M059J (cell line): ENCODE measurements at places on chromosomes 4 and X. TPM values are rescaled to one million over a fixed set of nuclear protein-coding genes. Genes with fewer than 3 reads are reported as not detected.

GRCh38 chr4:139556724-139557555, 921 bp upstream of the SETD7 start:
- DNase-seq = peak; percentile 45

GRCh38 chr4:173506597-173507211, 23.3 kb downstream of the HAND2 start:
- DNase-seq = no peak

TSPAN7 gene
- total RNA-seq = not detected in 2 replicates

- DNase-seq = peak; percentile 23
Measured at GRCh38 chrX:154549766-154550165, 2.3 kb downstream of the IKBKG start.

ATP8A1 gene
- total RNA-seq = 0.81 and 1.3 TPM in 2 replicates

TEC gene
- 0.12 and 0.81 TPM in 2 replicates for total RNA-seq

TSPAN6 gene
- 52.0 and 66.0 TPM in 2 replicates for total RNA-seq

DNA sequence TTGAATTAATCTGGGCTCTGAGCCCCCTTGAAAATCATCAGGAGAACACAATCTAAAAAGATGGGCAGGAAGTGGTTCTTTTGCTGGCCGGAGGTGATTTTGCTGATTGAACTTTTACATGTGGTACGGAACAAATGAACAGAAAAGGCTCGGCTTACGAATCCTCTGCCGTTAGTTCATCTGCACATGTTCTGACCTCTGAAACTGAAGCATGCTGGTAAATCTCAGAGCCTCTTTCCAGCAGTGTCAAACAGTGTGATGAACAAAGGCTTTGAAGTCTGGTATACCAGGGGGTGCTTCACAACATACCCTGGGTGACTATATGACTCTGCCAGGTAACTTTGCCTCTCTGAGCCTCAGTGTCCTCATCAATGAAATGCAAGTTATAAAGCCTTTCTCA, 194.2 kb upstream of the C1QTNF7 start:
- DNase-seq = no peak

GAGE2A gene
- total RNA-seq = not detected in 2 replicates

PCDH19 gene
- total RNA-seq = 0.12 and 0.81 TPM in 2 replicates

- DNase-seq = no peak
Measured at GRCh38 chrX:109218761-109219160, 263.1 kb downstream of the GUCY2F start.

DNA sequence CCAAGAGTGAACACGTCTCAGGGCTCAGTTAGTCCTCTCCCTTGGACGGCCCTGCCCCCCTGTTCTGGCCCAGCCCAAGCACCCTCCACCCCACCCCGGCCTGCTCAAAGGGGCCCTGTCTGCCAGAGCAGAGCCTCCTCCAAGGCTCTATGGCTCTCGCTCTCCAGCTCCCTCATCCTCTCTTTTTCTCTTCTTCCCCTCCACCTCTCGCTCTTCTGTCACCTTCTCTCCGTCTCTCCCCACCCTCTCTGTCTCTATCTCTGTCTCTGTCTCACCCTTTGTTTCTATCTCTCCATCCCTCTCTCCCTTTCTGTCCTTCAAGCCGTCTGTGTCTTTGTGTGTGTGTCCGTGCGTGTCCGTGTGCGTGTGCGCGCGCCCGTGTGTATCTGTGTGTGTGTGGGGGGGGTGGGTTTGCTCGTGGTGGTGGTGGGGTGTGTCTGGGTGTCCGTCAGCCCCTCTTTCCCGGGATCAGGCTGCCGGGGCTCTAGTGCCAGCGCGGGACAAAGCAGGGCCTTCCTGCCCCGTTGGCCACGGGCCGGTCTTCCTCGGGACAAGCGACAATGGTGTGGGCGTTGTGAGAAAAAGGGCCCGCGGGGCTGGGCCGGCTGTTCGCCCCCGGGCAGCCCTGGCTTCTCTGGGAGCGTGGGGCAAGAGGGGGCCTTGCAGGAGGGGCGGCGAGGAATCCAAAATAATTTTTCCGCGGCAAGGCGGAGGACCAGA, 8.7 kb downstream of the FRG2 start:
- DNase-seq = no peak

NUDT10 gene
- total RNA-seq = not detected in 2 replicates

MBNL3 gene
- 3.0 and 4.7 TPM in 2 replicates for total RNA-seq

- peak; percentile 70 for DNase-seq
Measured at GRCh38 chr4:107725281-107725859, 5.3 kb upstream of the PAPSS1 start.

GRCh38 chrX:151523351-151523750, 40.1 kb upstream of the PASD1 start:
- DNase-seq = no peak

DNA sequence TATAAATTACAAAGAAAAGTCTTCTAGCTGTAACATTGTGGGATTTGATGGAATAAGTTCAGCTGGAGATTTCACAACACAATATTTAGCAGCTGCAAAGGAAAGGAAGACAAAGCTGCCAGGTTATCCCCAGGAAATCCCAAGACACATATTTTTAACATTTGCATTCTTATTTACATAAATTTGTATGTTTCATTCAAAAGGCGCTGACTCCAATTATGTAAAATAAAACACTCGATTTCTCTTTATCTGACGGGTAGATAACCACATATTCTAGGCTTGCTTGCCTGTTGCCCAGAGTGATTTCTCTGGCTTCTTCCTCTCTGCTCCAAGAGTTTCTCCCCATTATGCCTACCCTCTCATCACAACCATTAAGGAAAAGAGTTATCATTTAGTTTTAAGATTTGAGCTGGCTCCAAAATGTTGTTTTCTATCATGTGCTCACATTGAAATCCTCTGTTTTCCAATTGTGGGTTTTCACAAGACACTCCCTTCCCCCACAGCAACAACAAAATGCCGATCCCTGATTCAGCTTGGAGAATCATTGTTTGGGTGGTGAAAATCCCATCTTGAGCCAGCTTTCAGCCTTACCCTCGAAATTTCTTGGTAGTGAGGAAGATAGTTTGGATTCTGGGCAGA, 128.2 kb upstream of the RASGEF1B start:
- DNase-seq = no peak

DNA sequence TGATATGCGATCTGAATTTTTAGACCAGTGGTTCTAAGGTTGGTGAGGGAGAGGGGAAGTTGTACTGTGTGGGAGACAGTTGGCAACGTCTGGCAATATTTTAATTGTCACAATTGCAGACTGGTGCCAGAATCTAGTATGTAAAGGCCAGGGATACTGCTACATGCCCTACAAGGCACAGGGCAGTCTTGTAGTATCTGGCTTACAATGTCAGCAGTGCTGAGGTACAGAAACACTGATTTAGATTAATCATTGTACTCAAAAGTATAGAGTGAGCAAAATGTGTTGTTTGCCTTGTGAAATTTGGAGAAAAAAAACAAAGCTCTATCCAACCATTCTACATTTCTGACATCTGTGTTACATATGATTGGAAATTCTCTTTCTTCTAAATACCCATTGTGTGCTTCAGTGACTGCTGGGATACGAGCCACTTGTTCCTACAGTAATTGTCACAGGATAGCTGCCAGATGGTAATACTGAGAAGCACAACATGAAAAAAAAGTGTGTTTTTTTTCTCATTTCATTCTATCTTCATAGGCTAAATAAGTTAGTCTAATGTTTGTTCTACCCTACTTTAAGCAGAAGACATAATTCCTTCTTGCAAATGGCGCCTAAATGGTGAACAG, 526.7 kb upstream of the AGA start:
- DNase-seq = no peak

- no peak for DNase-seq
Measured at GRCh38 chr4:39994406-39994805, 16.7 kb upstream of the PDS5A start.

- DNase-seq = peak; percentile 28
Measured at GRCh38 chrX:115499112-115499805, 61.7 kb upstream of the PLS3 start.

HPGD gene
- total RNA-seq = 2.6 and 3.7 TPM in 2 replicates

GRCh38 chrX:75155447-75155826, 646 bp downstream of the ABCB7 start:
- DNase-seq = peak; percentile 24

GLRA3 gene
- not detected in 2 replicates for total RNA-seq

- DNase-seq = no peak
Measured at GRCh38 chrX:39679497-39680157, 418.1 kb downstream of the BCOR start.

DNA sequence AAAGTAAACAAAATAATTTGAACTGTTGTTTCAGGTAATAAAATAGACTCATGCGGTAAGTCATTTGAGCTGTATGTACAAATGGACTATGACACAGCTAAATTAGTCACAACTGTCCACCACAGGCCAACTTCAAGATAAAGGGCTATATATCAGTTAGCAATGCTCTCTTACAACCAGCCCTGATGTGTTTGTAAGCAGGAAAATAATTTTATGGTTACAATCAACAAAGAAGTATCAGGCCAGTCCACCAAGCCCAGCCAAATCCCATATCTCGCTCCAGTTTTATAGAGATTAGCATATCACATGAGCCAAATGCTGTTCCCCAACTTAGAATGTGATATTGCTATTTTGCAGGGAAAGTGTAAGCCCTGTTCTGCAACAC, 511 bp upstream of the DUSP21 start:
- DNase-seq = peak; percentile 72

GRCh38 chr4:37540486-37540885, 145.7 kb downstream of the RELL1 start:
- DNase-seq = no peak

GRCh38 chr4:105274504-105274903, 127.8 kb downstream of the TET2 start:
- no peak for DNase-seq

DNA sequence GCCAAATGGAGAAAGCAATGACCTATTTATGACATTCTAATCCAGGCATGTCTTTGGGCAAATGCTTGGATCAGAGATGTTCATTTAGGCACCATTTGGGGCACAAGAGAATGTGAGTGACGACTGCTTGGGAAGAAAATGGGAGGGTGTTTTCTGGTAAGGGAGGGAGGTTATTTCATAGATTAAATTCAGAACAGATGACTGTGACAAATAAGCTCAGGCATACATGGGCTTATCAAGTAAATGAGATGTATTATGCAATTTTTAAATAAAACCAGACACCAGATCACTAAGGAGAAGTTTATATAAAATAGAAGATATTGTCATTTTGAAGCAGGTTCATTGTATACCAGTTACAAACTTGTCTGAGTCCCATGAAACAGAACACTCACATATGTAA, 71.4 kb upstream of the UGT8 start:
- DNase-seq = no peak

C1QTNF7 gene
- total RNA-seq = not detected in 2 replicates

- no peak for DNase-seq
Measured at GRCh38 chr4:68310651-68311247, 39.1 kb downstream of the YTHDC1 start.
